ENCODE measurements at places on chromosomes 7 and 10.

GRCh38 chr10:59290448-59290847 is 71.9 kb downstream of the FAM13C start:
- DNase-seq, result no peak

DNA sequence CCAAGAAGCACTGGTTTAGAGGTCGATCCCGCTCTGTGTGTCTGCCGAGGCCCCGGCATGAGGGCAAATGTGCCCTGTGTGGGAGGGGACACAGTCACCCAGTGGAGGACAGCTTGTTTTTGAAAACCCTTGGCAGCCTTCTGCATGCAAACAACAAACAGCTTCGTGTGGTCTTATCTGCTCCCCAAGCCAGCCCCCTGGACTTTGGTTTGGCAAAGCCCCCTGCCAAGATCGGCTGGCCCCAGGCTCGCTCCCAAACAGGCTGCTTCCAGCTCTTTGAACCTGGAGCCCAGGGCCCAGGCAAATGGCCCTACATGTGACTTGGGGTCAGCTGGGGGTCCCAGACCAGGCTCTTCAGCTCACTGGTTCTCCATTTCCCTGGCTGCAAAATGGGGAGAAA is 2.9 kb downstream of the ELN start:
- no peak for DNase-seq

DNA sequence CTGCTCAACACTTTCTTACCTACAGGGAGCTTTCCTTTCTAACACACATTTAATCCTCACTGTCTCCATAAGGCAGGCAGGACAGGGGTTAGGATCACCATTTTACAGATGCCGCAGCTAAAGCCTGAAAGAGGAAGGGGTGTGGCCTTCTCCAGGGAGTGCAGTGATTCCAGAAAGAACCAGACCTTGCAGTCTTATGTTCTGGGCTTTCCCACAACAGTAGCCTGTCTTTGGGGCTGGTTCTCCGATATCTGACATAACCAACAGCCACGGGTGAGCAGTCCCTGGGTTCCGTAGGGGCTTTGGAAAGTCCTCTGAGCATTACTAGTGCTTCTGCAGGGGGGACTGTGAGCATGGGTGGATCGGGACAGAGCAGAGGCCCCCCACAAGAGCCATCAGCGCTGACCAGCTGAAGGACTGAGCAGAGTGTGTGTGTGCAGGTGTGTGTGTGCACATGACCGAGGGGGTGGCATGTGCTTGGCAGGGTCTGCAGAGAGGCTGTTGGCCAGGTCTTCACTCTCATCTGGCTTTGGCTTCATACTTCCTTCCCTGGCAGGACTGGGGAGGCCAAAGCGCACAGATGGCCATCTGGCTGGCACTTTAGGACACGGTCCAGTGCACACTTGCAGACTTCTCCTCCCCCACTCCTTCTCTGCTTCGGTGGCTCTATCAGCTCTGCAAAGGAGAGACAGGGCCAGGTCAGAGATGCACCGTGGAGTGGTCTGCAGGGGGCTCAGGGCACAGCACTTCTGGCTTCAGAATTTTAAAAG is 400.3 kb downstream of the RPS24 start:
- peak; percentile 71 for DNase-seq

DNA sequence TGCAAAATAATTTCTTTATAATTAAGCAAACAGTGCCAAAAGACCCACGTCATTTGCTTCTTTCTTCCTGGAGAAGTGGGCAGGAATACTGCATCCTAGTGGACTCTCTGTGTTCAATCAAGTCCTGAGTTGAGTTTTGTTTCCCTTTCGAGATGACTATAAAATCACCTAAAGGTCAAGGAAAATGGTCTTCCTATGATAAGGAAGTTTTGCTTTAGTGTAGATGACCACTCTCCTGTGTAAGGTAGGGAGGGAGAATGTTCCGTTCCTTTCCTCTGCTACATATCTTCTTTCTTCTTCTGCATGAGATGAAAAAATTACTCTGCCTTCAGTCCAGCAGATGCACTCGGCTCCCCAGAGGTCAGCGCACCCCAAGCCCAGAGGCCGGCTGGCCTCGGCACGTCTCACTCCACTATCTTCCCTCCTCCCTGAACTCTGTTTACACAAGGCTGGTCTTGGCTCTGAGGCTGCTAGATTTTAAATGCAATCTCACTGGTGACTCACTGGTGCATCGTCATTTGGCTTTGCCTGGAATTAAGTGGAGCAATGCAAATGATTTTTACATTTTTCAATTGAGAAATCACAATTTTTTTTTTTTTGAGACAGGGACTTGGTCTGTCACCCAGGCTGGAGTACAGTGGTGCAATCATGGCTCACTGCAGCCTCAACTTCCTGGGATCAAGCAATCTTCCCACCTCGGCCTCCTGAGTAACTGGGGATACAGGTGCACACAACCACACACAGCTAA is 18.6 kb upstream of the VDAC2 start:
- DNase-seq, result no peak

GRCh38 chr7:95340491-95340890 is 16.2 kb upstream of the PON1 start:
- no peak for DNase-seq

- DNase-seq, result no peak
Observed at GRCh38 chr7:40676221-40676620, 541.4 kb downstream of the SUGCT start.

- DNase-seq, result no peak
Observed at GRCh38 chr10:4359003-4359402, 467.0 kb upstream of the AKR1E2 start.

GRCh38 chr7:71633551-71634008 is 501.6 kb downstream of the GALNT17 start:
- peak; percentile 8 for DNase-seq

GRCh38 chr7:69892790-69893189 is 294.5 kb downstream of the AUTS2 start:
- no peak for DNase-seq

- no peak for DNase-seq
Observed at GRCh38 chr10:77866598-77866997, 60.0 kb downstream of the DLG5 start.

DNA sequence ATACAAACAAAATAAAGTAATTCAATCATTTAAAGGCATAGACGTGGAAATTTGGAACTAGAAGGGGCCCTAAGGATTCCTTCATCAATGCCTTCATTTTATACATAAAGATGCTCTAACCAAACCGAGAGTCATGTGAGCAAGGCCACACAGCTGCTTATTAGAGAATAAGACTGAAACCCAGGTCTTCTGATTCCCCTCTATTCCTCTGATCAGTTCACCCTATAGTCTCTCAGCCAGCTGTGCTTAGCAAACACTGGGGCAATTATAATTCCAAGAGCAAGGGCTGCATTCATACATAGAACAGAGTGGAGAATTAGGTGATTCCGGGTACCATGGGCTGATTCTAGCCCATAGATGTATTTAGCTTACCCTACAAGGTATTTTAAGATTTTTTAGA is 9.7 kb upstream of the XPNPEP1 start:
- DNase-seq, result no peak

GRCh38 chr7:93055543-93056107 is 62.2 kb downstream of the SAMD9 start:
- no peak for DNase-seq

- DNase-seq, result no peak
Observed at GRCh38 chr10:12540341-12540781, 191.0 kb downstream of the CAMK1D start.

GRCh38 chr10:54940418-54940817 is 139.4 kb upstream of the PCDH15 start:
- no peak for DNase-seq

DNA sequence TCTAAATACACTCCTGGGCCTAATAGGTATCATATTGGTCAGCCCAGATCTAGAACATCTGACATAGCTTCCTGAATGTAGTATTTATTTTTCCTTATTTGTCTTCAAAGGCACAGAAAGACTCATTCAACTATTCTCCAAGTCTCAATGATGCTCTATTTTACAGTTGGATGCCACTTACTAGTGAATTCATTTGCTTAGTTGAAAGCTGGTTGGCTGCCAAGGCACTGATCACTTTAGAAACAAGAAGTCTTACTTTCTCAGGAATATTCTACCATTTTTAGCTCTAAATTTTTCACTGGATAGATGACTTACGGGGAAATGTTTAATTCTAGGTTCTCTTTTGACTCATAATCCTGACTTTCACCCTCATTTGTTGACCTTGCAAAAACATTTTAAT is 863.4 kb downstream of the SORCS1 start:
- DNase-seq, result no peak

DNA sequence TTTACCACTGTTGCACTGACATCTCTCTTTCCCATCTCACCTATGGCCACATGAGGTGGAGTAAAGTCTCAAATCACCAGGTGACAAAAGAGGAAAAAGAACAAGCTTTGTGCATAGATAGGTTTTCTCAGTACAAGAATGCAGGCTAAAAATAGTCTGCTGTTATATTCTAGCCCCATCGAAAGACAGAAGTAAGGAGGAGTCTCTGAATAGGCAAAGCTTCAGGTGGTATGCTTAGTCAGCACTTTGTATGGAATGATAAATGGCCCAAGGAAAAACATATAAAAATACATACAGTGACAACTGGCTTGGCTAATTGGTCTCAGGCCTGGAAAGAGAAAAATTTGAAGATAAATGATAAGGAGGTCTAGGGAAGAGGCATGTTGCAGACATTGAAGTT is 39.6 kb upstream of the KCND2 start:
- no peak for DNase-seq
